ENCODE measurements at places on chromosomes 2 and 18. TPM values are rescaled to one million over a fixed set of nuclear protein-coding genes. Genes with fewer than 3 reads are reported as not detected.

- no peak for DNase-seq
- no peaks in the 10 kb centered on the region for H3K4me1 ChIP-seq
Measured at GRCh38 chr18:34126121-34126520, 98.6 kb downstream of the NOL4 start.

- H3K27me3 ChIP-seq = no peaks in the 10 kb centered on the region
- H3K4me3 ChIP-seq = no peak overlapping the region
- DNase-seq = peak; percentile 65
Measured at GRCh38 chr2:220320326-220320725, 692.9 kb downstream of the SLC4A3 start.

DNA sequence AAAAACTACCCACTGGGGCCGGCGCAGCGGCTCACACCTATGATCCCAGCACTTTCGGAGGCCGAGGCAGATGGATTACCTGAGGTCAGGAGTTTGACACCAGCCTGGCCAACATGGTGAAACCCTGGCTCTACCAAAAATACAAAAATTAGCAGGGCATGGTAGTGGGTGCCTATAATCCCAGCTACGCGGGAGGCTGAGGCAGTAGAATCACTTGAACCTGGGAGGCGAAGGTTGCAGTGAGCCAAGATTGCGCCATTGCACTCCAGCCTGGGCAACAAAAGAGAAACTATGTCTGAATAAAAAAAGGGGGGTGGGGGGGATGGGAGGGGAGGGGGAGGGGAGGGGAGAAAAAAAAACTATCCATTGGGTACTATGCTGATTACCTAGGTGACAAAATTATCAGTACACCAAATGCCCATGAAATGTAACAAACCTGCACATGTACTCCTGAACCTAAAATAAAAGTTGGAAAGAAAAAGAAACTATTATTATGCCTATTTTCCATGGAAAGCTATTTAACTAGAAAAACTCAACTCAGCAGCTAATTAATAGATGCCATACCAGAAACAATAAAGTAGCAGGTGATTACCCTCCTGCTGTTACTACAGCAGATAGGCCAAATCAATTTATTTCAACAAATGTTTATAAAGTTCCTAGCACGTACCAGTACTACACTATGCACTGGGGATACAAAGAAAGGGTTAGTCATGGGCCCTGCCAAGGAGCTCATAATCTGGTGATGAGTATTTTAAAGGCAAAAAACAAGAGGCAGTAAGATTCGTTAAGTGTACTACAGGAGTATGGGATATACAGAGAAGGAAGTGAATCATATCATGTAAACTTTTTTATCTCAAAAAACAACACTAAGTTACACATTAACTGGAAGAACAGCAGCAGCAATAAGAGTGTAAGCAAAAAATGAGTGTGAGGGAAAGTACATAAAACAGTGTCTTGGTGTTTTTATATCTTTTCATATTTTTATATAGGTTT is 112.8 kb upstream of the SLC39A10 start:
- H3K4me3 ChIP-seq = peak overlapping the region; percentile 47
- peaks cover 11% of the 10 kb centered on the region for H3K4me1 ChIP-seq
- H3K27ac ChIP-seq = peak overlapping the region; percentile 74
- H3K36me3 ChIP-seq = peaks cover 4% of the 10 kb centered on the region
- H3K27me3 ChIP-seq = no peaks in the 10 kb centered on the region

- H3K27me3 ChIP-seq = peaks cover 9% of the 10 kb centered on the region
- no peaks in the 10 kb centered on the region for H3K4me1 ChIP-seq
- H3K27ac ChIP-seq = no peak overlapping the region
- H3K4me3 ChIP-seq = no peak overlapping the region
- DNase-seq = no peak
Measured at GRCh38 chr2:118593257-118593656, 254.2 kb downstream of the EN1 start.

DNA sequence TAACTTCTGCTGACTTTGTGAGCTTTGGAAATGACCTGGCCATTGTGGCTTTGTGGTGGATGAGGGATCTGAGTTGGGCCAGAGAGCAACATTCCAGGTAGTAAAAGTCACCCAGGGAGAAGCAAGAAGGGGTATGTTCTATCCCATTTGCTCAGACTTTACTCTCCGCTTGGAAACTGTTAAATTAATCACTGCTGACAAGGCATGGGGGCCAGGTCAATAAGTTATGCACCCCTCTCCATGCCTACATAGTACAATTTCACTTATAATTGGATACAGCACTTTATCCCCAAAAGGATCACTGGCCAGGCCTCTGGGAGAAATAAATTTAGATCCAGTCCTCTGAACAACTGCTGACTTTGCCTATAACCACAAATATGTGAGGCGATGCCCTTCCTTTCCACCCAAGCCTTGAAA is 92.1 kb downstream of the RPRM start:
- H3K4me3 ChIP-seq = no peak overlapping the region
- no peak for DNase-seq
- no peaks in the 10 kb centered on the region for H3K27me3 ChIP-seq
- no peaks in the 10 kb centered on the region for H3K4me1 ChIP-seq
- H3K36me3 ChIP-seq = no peaks in the 10 kb centered on the region
- no peak overlapping the region for H3K27ac ChIP-seq

- H3K4me1 ChIP-seq = no peaks in the 10 kb centered on the region
- H3K27ac ChIP-seq = no peak overlapping the region
- DNase-seq = no peak
- H3K4me3 ChIP-seq = no peak overlapping the region
- H3K36me3 ChIP-seq = no peaks in the 10 kb centered on the region
- H3K27me3 ChIP-seq = no peaks in the 10 kb centered on the region
Measured at GRCh38 chr18:40939656-40940515, 1015.1 kb upstream of the PIK3C3 start.

GRCh38 chr2:182186132-182186735 is 200.6 kb downstream of the PPP1R1C start:
- no peak overlapping the region for H3K4me3 ChIP-seq
- no peaks in the 10 kb centered on the region for H3K36me3 ChIP-seq
- DNase-seq = peak; percentile 46
- H3K27me3 ChIP-seq = no peaks in the 10 kb centered on the region

GRCh38 chr2:134386310-134386709 is 132.4 kb downstream of the MGAT5 start:
- peaks cover 23% of the 10 kb centered on the region for H3K36me3 ChIP-seq
- H3K4me1 ChIP-seq = peaks cover 7% of the 10 kb centered on the region
- H3K4me3 ChIP-seq = no peak overlapping the region
- no peak overlapping the region for H3K27ac ChIP-seq
- no peak for DNase-seq
- H3K27me3 ChIP-seq = no peaks in the 10 kb centered on the region

- H3K27ac ChIP-seq = peak overlapping the region; percentile 43
- peak; percentile 48 for DNase-seq
- H3K4me3 ChIP-seq = no peak overlapping the region
- no peaks in the 10 kb centered on the region for H3K27me3 ChIP-seq
- peaks cover 11% of the 10 kb centered on the region for H3K36me3 ChIP-seq
Measured at GRCh38 chr2:225002039-225002655, 40.1 kb downstream of the DOCK10 start.

DNA sequence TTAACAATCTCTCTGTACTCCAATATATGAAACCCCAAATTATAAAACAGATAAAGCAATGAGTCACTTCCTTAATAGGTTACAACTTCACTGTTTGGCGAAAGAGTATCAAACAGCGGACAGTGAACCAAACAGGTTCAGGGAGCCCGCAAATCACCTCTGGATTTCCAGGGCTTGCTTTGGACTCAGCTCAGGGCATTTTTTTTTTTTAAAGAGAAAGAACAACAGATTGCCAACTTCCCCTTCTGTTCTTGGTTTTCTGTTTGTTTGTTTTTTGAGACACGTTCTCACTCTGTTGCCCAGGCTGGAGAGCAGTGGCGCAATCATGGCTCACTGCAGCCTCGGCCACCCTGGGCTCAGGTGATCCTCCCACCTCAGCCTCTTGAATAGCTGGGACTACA is 52.7 kb downstream of the ABCB11 start:
- no peak overlapping the region for H3K4me3 ChIP-seq
- H3K4me1 ChIP-seq = no peaks in the 10 kb centered on the region
- DNase-seq = no peak
- no peak overlapping the region for H3K27ac ChIP-seq
- H3K36me3 ChIP-seq = no peaks in the 10 kb centered on the region
- no peaks in the 10 kb centered on the region for H3K27me3 ChIP-seq

DNA sequence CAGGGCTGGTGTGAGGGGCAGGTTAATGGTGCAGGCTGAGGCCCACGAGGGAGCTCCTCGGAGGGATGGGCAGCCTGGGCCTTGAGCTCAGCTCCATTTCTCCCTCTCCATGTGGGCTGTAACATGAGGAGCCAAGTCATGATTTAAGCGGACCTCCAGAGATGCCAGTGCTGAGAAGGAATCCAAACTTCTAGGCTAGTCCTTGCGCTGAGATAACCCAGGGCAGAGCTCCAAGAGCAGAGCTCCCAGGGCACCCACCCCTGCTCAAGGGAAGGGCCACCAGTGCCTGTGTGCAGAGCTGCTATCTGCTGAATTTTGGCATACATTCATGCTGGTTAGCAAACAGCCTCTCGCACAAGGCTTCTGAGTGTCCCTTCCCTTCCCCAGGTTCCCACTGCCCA is 95.1 kb downstream of the MRO start:
- H3K36me3 ChIP-seq = 0 out of 2 replicates have a peak, but pooled peaks cover 5% of the 10 kb centered on the region
- no peaks in the 10 kb centered on the region for H3K4me1 ChIP-seq
- H3K27ac ChIP-seq = no peak overlapping the region
- no peak for DNase-seq
- H3K27me3 ChIP-seq = peaks cover 2% of the 10 kb centered on the region
- no peak overlapping the region for H3K4me3 ChIP-seq

GRCh38 chr2:83874066-83874465 is 585.0 kb downstream of the SUCLG1 start:
- peaks cover 16% of the 10 kb centered on the region for H3K36me3 ChIP-seq
- H3K27me3 ChIP-seq = peaks cover 2% of the 10 kb centered on the region
- no peaks in the 10 kb centered on the region for H3K4me1 ChIP-seq
- DNase-seq = no peak
- no peak overlapping the region for H3K4me3 ChIP-seq

DNA sequence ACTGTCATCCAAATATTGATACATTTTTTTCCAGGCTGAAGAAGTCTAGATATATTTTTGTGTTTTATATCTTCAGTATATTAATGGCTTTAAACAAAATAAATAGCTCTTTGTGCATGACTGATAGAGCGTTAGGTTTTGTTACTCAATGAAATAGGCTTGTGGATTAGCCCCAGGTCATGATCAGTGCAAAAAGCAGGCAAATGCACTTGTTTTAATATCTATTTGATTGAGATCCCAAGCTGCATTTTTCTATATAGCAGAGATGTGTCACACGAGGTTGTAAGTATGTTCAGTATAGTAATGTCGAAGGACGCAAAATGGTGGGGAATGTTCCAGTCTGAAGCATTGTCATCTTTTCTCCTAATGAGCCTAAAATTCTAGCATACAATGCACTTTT is 198.5 kb downstream of the ZNF407 start:
- no peak for DNase-seq
- no peak overlapping the region for H3K27ac ChIP-seq
- H3K4me1 ChIP-seq = peaks cover 37% of the 10 kb centered on the region
- H3K4me3 ChIP-seq = peak overlapping the region; percentile 62

GRCh38 chr18:46601141-46601805 is 55.7 kb downstream of the LOXHD1 start:
- H3K27me3 ChIP-seq = no peaks in the 10 kb centered on the region
- DNase-seq = no peak
- H3K4me3 ChIP-seq = no peak overlapping the region
- no peaks in the 10 kb centered on the region for H3K4me1 ChIP-seq

DNA sequence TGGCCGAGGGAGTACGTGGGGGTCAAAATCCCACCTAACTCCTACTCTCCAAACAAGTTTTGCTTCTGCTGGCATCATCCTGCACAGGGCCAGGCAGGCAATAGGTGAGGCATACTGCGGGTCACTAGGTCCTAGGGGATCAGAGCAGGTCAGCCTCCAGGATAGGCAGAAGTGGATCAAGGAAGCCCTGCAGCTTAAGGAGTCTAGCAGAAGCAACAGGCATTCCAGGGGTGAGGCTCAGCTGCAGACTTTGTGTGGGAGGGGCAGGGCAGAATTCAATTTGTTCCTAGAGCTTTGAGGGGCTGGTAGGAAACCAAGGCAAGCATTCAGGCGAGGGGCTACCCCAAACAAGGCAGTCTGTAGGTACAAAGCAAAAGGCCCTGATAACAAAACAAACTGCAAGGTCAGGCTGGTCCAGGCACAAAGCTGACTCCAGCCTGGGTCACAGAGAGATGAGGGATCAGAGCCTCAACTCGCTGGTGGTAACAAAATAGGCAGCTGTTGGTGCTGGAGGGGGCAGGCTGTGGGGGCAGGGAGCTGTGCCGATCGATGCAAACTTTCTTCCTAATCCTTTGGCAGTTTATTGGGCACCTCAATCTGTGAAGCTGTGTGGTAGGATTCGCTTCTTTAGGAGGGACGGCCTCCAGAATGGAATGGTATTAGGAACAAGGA is 101.4 kb upstream of the STPG4 start:
- no peaks in the 10 kb centered on the region for H3K36me3 ChIP-seq
- H3K4me3 ChIP-seq = no peak overlapping the region
- peaks cover 4% of the 10 kb centered on the region for H3K27me3 ChIP-seq
- no peak overlapping the region for H3K27ac ChIP-seq

DNA sequence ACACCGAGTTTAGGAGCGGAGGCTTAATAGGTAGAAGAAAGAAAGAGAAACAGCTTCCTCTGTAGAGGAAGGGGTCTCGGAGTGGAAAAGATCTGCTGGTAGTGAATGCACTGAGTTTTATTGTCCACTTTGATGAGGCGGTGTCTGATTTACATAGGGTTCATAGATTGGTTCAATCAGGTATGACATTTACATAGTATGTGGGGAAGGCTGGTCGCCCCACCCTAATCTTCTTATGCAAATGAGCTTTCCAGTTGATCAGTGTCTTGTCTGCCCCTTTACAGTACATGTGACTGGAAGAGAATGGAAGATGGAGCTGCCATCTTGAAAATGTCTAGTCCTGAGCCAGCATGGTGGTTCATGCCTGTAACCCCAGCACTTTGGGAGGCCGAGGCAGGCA is 19.9 kb upstream of the CNOT11 start:
- DNase-seq = no peak
- H3K36me3 ChIP-seq = no peaks in the 10 kb centered on the region
- H3K4me3 ChIP-seq = no peak overlapping the region
- H3K27ac ChIP-seq = no peak overlapping the region

Gene ALLC
- not detected for total RNA-seq

Gene VWA3B
- not detected for total RNA-seq

Gene CNRIP1
- total RNA-seq = 49.2 TPM

Gene DSG4
- not detected for total RNA-seq

Gene QPCT
- 7.2 TPM for total RNA-seq

Gene PPIG
- 33.8 TPM for total RNA-seq

Gene SERPINB10
- 2.8 TPM for total RNA-seq
